Activated T-helper 1 cell treated with anti-CD3 and anti-CD28 coated beads, Interleukin-2, amount 50 U/mL, for 16 hours (primary cell): ENCODE measurements at places on chromosomes 2 and 18.

GRCh38 chr2:54839461-54840255 lies 116.2 kb downstream of the EML6 start:
- DNase-seq: no peak

DNA sequence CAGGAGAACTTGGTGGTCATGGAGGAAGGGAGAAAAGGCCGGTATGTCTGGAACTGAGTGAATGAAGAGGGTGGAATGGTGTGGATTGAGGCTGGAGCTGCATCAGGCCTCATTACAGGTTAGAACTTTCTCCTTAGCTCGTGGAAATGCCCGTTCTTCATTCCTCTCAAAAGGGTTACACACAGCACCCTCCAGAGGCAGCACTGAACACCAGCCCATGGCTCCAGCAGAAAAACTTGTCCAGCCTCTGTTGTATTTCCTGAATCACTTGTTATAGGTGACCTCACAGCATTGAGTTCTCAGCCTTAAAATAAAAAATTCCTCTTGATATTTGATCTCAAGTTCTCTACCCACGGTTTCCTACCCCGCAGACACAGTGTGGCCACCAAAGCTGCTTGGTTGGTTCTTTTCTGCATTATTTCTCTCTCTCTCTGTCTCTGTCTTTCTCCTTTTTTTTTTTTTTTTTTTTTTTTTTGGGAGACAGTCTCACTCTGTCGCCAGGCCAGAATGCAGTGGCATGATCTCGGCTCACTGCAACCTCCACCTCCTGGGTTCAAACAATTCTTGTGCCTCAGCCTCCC lies 89.6 kb downstream of the ITGB1BP1 start:
- DNase-seq: no peak

DNA sequence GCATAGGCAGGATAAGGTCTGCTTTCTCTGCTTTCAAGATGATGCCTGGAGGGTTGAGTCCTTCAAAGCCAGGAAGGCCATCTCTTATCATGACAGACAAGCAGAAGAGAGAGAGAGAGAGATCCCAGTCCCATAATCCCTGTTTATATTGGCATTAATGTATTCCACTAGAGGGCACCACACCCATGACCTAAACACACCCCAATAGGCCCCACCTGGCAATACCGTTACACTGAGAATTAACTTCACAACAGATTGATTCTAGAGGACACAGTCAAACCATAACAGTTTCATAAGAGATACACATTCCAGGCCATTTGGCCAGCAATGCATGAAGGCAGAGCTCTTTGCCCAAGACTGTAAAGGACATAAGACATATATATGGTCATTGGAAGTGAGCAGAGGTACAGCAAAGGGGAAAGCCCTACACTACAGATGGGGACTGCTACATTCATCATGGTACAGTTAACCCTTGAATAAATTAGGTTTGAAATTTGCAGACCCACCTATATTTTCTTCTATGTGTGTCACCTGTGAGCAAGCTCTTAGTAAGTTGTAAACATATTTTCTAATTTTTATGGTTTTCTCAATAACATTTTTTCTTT lies 1516.1 kb downstream of the RPIA start:
- DNase-seq: no peak

- DNase-seq: no peak
Observed at GRCh38 chr2:168749297-168749696, 53.1 kb upstream of the NOSTRIN start.

- DNase-seq: no peak
Observed at GRCh38 chr2:128272601-128273468, 45.8 kb downstream of the HS6ST1 start.

DNA sequence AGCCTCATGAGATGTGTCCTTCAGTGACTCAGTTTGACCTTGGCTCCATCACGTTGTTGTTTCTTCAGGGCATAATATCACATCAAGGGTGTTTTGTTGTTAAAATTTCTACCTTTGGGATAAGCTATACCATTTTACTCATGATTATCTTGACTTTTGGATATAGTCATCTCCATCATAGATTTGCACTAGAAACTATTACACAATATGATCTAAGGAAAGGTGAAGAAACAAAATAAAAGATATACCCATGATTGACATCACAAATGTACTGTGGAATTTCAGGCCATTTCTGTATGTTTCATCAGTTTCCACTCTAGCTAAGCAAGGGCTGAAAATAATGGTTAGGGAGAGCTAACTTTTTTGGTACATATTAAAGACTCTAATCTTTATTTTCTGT lies 24.7 kb upstream of the FAM171B start:
- DNase-seq: no peak

GRCh38 chr2:111983478-111984212 lies 71.4 kb upstream of the TMEM87B start:
- DNase-seq: no peak

DNA sequence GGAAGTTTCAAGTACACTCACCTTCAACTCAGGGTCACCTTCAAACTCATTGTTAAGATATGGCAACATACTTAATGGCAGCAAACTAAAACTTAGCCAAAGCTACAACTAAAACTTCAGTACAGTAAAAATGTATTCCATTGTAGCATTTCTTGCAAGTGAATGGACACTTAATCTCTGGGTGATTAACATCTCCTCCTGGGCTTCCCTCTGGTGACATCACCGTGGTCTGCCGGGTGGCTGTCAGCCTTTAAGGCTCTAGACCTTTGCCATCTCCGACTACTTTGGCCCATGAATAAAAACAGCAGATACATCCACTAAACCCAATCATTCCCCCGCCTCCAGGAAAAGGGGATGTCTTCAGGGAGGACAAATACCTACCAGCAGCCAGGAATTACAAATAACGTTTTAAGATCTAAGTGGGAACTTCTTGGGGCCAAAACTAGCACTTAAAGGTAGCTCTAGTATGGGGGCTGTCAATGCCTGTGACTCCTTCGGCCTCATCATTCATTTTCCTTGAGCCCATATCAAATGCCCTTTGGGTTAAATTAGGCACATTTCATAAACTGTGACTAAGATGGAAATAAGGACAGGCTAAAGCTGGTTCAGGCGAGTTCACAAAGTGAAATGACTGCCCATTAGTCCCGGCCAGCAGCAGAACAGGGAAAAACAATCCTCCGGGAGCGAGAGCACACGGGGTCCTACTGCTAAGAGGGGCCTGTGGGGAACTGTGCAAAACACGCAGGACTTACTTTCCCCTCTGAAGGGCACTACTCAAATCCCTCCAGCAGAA lies 1.1 kb downstream of the TFCP2L1 start:
- DNase-seq: no peak

- DNase-seq: no peak
Observed at GRCh38 chr2:69164061-69164778, 151.2 kb downstream of the ANTXR1 start.

- DNase-seq: no peak
Observed at GRCh38 chr2:77017355-77017745, 504.8 kb downstream of the LRRTM4 start.

DNA sequence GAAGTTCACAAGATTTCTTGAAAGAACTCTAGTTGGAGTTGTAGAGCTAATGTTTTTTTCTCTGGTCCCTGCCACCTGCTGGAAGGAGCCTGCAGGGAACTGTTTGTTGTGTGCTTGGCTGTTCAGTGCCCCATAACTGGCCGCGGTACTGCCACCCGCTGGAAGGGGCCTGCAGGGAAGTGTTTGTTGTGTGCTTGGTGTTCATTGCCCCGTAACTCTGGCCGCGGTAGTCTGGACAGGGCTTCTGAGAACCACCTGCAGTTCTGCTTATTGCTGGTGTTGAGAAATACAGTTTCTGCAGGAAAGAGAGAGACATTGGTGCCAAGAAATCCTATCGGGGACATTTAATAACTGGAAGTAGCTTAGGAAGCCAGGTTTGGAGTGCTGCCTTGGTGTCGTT lies 58.1 kb downstream of the AGAP1 start:
- no peak for DNase-seq
